Effector CD4-positive, alpha-beta T cell (primary cell): ENCODE measurements at places on chromosomes 5 and 9.

DNA sequence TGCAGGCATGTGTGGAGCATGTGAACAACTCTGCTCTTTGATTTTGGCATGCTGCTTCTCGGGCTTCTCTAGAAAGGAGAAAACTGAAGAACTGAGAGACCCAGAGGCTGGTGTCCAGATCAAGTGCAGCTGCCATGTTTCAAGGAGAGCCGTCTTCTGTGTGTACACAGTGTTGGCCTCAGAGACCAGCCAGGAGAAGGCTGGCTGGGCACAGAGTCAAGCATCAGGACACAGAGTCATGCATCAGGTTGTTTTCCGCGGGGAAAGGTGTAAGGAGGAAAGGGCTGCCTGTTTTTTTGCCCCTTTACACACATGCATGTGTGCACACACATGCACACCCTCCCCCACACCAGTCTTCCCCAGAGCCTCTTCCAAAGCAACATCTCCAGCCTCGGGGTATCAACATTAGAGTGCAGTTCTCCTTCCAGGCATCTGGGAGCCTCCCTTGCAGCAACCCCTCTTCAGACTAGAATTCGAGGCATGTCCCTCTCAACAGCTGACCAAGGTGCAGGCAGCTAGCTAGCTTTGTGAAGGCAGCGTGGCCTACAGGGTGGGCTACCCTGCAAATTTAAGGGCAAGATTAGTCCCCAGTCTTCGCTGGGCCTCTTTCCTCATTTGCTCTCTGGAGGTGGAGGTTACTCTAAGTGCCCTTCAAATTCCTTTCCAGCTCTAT lies 180.9 kb downstream of the AOPEP start:
- no peak for DNase-seq

DNA sequence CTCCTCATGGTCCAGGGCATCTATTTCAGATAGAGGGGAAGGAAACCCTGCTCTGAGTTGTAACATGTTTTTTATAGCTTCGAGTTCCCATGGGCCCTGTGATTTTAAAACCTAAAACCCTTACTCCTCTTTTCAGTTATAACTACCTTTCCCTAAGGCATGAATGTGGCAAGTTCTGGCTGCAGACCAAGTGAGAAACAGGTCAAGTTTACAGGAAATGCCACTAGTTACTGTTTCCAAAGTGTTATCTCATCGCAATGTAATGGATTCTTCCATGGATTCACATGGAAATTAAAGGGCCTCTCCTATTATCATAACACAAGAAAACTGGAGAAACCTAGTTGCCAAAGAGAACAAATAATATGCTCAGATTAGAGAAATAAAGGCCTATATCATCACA lies 574.5 kb upstream of the GRAMD2B start:
- DNase-seq, result no peak

DNA sequence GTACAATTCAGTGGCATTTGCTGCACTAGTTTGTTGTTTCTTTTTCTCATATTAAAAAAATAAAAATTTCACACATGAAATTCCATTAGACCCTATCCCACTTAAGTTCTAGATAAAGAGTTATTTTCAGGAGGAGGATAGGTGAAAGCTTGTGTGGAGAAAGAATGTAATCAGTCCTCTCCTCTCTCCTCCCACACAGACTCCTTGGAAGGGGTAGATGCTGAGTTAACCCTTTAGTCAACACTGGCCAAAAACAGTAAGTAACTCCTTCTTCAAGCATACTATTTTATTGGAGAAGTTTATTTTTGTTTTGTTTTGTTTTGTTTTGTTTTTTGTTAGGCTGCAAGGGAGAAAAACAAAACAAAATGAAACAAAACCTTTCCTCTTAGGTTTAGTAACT lies 30.6 kb upstream of the LMNB1 start:
- no peak for DNase-seq

DNA sequence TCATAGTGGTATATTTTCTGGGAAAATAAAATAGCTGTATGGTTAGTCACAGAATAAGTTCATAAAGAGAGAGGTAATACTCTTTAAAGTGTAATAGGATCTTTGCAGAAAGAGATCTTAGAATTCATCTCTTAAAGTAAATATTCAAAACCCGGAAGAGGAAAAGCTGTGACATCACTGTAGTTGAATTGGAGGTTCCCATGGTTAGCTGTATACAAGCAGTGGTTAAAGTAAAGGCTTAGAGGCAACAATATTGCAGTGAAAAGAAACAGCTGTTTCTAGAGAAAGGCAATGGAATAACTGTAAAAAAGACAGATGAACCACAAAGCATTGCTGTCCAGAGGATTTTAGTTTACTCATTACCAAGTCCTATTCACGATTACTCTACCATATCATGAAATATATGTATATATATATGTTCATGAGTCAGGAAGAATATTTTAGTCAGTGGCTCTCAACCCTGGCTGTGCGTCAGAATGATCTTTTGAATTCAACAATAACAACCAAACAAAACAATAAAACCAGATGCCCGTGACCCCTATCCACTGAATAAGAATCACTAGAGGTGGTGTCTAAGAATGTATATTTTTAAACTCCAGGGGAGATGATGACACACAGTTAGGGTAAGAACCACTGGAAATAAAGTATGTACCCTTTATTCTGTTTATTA lies 4.7 kb downstream of the ERCC6L2 start:
- DNase-seq, result no peak

DNA sequence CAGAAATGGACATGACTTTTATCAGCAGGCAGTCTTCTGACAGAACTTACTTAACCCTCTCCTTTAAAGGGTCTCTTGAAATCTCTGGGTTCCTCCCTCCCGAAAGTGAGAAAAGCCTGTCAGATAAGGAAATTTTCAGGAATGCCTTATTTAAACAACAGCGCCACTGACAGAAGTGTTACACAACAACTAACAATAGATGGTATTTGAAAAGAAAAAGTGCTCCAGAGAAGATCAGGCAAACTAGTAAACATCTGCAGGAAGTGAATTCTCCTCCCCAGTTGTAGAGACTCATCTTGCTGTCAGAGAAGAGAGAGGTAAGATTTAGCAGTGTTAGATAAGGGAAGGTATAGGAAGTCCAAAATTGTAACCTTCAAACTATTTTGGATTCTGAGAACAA lies 107.2 kb upstream of the NFIL3 start:
- no peak for DNase-seq

DNA sequence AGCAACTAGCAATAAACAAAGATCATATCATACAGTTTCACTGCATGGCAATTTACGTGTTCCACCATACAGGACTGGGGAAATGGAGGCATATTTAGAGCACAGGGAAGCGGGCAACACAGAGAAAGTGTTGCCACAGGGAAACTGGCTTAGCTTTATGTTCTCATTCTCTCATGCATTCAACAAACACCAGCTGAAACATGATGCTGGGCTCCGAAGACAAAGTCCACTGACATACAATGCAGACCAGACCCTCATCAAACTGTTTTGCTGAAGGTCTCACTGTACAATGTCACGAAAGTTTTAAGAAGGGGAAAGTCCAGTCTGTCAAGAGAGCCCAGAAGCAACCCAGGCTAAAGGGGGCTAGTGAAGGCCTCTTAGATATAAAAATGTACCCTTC lies 115.1 kb downstream of the MAPKAP1 start:
- DNase-seq, result no peak

DNA sequence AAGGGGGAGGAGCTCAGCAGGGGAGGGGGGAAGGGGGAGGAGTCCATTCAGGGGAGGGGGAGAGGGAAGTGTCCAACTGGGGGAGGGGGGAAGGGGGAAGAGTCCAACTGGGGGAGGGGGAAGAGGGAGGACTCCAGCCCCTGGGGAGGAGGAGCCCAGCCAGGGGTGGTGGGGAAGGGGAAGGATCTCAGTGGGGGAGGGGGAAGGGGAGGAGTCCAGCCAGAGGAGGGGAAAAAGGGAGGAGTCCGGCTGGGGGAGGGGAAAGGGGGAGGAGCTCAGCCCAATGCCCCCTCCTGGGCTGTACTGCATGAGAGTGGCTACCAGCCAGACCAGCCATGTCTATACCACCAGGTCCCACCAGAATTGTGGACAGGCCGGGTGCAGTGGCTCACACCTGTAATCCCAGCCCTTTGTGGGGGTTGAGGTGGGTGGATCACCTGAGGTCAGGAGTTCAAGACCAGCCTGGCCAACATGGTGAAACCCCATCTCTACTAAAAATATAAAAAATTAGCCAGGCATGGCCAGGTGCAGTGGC lies 30.6 kb upstream of the ADAMTS2 start:
- DNase-seq, result no peak

DNA sequence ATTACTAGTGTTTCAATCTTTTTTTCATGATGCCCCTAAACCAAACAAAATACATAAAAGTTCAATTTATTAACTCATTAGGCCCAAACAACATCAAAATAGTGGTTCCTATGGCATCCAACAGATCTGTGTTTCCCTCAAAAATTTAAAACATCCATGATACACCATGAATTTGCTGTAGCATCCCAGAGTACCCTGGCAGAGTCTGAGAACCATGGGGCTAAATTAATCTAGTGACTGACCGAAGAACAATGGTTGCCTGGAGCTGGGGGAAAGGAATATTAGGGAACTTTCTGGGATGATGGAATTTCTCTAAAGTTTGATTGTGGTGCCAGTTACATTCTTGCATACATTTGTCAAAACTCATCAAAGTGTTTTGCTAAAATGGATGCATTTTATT lies 79.5 kb upstream of the TRIO start:
- DNase-seq, result no peak

- DNase-seq, result no peak
Observed at GRCh38 chr5:76495870-76496269, 92.8 kb downstream of the IQGAP2 start.

- no peak for DNase-seq
Observed at GRCh38 chr9:123339666-123340510, 16.1 kb upstream of the CRB2 start.

- peak; percentile 80 for DNase-seq
Observed at GRCh38 chr9:126704892-126705766, 91.4 kb downstream of the LMX1B start.

DNA sequence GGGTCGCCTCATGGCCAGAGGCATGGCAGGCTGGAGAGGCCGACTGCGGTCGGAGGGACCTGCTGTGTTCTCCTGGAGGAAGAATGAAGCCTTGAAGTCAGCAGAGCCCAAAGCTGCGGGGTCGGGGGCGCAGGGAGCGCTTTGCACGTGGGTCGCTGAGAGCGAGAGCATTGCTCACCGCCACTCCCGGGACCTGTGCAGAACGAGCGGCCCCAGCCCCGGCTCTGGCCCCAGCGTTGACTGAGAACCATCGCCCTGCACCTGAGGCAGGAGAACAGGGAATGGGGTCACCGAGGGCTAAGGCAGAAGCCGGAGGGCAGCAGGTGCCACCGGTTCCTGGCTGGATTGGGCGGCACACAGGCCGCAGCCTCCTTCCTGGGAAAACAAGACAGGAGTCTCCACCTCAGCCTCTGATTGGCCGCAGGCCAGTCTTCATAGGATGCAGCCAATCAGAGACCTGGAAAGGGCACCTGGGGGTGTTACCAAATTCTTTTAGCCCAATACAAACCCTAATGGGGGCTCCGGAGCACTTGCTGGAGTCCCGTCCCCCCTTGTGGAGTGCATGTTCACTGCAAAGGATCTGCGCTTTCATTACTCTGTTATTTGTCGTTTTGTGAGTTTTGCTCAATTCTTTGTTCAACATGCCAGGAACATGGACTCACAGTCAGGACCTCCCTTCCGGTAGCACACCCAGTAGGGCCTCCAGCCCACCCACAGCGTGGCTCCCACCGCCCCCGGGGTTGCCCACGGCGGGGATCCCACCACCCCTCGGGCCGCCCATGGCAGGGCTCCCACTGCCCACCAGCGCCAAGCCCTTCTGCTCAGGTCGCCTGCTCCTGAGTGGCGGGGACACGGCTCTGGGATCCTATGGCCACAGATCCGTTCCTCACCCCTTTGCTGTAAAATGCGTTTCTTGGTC lies 24.7 kb upstream of the SLC6A19 start:
- no peak for DNase-seq
